AG04449 (cell line): ENCODE measurements at places on chromosomes 11 and 22.

DNA sequence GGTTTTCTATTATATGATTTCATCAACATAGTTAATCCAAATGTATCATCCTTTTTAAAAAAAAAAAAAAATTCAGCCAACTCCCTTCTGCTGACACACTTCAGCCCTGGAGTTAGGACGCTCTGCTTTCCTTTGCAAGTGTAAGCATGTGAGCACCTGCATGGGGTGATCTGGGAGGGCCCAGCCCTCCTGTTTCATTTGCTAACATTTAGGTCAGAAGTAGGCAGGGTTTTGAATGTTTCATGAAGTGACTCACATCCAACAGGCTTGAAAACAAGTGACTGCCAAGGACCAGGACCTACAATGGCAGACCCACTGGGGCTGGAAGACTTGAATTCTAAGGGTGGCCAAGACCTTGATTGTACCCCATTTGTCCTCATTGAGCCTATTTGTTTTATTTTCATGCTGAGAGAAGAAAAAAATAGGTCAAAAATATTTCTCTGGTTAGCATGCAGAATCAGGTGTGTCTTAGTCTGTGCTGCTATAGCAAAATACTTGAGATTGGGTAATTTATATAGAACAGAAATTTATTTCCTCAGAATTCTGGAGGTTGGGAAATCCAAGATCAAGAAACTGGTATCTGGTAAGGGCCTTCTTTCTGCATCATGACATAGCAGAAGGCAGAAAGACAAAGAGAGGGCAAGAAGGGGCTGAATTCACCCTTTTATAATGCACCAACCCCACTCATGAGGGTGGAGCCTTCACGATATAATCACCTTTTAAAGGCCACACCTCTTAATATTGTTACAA is 137.6 kb downstream of the CD44 start:
- no peak for DNase-seq

DNA sequence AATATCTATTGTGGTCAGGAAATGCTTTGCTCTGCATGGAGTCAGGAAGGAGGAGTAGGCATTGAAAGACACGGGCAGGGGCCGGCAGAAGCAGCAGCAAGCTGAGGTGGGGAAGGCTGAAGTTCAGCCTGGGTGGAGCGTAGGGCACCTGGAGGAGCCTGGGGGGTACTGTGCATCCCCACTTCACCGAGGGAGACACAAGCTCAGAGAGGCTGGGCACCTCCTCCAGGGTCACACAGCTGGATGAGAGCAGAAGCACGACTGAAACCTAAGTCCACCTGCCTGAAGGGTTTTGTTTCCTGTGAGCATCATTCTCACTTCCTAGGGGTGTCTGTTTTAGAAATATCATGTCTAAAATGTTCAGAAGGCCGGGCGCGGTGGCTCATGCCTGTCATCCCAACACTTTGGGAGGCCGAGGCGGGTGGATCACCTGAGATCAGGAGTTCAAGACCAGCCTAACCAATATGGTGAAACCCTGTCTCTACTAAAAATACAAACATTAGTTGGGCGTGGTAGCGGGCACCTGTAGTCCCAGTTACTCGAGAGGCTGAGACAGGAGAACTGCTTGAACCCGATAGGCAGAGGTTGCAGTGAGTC is 138.3 kb downstream of the MPPED1 start:
- DNase-seq, result no peak

DNA sequence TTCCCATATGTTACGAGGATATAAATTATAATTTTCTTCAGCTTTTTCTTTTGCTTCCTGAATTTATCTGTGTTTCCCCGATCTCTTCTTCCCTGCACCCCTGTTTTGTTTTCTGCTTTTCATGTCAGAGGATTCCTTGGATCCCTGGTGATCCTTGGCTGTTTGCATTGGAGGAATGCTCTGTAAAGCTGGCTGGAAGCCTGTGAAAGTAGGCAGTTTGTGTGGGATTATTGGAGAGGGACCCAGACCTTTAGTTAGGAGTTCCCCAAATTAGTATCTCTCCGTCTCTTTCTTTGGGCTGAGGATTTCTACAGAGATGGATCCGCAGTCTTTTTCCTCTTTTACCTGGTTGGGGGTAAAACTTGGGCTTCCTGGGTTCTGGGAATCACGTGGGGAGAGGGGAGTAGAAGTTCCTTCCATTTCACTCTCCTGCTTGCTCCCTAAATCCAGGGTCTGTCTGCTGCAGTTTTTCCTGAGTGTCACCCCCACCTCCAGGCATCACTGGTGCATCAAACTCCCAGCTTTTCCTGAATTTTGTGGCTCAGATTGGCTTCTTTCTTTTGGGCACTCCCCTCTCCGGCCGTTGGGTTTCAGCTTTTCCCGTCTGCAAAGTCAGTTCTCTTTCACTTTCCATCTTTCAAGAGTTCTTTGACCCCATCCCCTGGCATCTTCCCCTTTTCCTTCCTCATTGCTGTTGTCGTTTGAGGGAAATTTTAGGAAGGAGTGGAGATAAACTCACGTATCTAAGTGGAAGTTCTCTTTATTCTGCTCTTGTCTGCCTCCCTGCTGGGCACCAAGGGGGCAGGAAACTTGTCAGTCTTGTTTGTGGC is 79.1 kb upstream of the ALX4 start:
- DNase-seq, result no peak

DNA sequence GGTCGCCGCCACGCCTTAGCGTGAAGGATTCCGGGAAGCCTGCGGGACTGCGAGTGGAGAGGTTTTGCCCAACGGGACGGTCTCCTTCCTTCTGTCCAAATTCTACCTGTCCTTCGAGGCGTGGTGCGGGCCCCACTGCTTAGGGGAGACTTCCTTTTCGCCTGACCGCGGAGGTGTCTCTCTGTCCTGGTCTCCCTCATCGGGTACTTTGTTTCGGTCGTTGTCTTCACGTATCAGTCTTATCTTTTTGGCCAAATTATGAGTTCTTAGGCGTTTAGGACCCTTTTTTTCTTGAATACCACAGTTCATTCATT is 388 bp downstream of the HINFP start:
- DNase-seq, result no peak

- DNase-seq, result no peak
These were observed 119.5 kb downstream of the ENTHD1 start for GRCh38 chr22:39773976-39774539.

DNA sequence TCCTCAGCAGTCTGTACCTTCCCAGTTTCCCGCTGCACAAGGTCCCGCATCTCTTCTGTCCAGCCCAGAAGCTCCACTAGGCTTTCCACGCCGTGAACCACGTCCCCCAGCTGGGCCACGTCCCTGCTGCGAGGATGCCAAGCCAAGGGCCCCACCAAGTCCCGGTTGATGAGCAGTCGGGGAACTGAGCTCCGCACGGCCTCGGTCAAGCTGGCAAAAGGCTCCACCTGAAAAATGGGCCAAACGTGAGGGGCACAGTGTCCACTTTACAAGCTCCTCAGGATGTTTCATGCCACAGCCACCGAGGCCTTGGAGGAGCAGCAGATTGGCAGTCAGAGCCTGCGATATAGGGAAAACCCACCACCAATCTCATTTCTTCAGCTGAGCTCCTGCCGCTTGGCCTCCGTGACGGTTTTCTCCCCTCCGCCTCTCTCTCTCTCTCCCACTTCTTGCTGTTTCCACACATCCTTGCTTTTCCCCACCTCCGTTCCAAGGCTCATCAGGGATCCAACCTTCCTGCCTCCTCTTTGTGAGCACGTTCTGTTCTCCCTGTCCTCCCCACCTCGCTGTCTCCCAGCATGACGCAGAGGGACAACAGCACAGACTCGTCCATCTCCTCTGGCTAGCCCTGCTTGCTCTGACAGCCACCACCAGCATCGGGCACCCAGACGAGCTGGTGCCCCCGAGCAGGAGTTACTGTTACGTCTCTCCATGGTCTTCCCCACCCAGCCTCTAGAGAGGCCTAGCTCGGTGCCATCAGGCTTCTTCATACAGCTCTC is 11.5 kb downstream of the RIC8A start:
- DNase-seq, result no peak

DNA sequence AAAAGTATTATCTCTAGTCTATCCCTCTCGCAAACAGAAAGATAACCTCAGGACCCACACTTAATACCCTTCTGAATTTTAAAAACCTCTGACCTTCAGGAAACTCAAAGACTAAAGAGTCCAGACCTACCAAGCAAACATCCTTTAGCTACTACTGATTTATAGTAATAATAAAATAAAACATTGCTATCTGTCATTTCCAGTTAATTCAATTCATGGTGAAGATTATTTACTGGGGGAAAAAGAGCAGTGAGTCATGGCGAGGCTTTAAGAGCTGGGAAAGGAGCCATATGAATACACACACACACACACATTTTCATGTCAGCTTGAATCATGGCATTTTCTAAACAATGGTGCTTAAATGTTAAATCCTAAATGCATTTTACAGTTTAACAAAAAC is 87.1 kb downstream of the FAM76B start:
- peak; percentile 63 for DNase-seq
